ENCODE measurements at places on chromosomes 5 and 9.

- DNase-seq: no peak
Observed at GRCh38 chr5:161535762-161536161, 10.8 kb downstream of the GABRB2 start.

GRCh38 chr5:133400120-133400519 is 212.2 kb downstream of the FSTL4 start:
- no peak for DNase-seq

GRCh38 chr9:113468716-113469448 is 5.4 kb downstream of the RGS3 start:
- DNase-seq: no peak

GRCh38 chr9:40926404-40927259 is 201.8 kb downstream of the FOXD4L6 start:
- DNase-seq: no peak

- no peak for DNase-seq
Observed at GRCh38 chr5:36396640-36397039, 94.9 kb upstream of the RANBP3L start.

DNA sequence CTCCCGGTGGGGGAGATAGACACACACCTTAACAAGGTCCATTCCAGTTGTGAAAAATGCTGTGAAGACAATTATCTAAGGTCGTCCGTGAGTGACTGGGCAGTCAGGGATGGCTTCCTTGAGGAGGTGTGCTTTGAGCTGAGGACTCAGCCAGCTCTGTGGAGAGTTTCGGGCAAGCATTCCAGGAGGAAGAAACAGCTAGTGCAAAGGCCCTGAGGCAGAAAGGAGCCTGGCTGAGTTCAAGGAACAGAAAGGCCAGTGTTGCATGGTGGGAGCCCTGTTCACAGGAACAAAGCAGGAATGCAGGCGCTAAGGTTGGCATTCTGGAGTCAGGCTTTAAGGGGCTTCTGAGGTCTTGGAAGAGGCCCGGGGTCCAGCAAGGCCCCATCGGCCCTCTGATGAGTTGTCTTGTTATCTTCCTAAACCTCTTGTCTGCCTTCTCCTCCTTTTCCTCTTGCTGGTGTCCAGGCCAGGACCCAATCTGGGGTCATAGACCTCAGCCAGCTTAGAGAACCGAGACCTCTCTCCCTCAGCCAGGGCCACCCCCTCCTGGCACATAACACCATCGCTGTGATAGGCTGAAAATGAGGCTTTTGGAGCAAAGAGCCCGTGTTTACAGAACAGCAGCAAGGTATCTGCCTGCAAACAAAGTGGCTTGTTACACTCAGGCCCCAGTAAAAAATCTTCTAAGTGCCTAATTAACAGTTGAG is 270.2 kb upstream of the MVB12B start:
- no peak for DNase-seq

DNA sequence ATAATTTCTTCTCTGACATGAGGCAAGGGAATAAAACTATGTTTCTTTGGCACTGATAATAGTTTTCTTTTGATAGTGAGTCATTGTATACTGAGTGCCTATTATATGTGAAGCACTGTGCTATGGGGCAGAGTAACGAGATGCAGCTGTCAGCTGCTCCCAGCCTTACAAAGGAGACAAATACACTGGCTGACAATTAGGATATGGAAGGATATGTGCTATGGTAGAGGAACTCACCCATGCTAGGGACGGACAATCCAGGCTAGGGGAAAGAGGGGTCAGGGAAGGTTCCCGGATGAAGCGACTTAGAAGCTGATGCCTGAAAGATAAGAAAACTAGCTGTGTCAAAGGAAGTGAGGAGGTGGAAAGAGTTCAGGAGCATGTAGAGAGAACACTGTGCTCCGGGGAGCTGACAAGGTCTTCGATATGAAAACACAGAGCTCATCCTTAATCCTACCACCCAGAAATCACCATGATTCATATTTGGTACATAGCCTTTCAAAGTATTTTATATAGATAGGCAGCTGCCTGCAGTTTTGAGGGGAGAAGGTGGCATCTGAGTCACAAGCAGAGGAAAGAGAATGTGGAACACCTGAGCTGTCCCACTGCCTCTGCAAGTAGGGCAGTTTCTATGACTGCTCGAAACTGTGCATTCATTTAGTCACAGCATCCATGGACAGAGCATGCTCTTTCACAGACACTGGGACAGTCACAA is 12.1 kb downstream of the BSPRY start:
- no peak for DNase-seq

- no peak for DNase-seq
Observed at GRCh38 chr9:87618931-87619330, 107.0 kb upstream of the CTSL start.

DNA sequence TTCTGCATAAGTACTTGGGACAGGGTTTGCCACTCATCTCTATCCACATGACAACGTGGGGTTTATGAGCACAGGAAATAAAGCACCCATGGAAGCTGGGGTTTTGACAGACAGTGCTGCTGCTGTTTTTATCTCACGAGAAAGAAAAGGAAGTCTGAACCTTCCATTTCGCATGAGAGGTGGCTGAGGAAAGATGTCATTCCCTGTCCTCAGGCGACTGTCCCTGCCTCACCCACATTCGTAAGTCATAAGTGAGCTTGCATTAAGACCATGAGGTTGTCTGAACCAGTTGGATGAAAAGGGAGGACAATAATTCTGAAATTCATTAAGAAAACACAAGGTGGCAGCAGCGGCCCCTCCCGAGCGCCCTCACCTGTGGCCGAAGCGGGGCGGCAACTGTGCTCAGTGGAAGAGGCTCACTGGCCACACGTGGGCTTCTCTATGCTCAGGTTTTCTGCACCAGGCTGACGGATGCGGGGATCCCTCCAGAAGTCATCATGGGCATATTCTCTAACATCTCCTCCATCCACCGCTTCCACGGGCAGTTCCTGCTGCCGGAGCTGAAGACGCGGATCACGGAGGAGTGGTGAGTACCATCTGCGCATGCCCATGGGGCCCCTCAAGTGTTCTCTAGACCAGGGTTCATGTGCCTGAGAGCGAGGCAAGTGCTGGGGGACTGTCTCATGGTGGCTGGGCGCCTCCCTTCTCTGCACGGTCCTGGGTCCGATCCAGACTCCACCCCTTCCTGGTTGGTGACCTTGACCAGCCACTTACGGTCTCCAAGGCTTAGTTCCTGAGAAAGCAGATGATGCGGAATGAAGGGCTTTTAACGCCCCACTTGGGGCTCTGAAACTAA is 54.7 kb upstream of the SUSD3 start:
- peak; percentile 55 for DNase-seq

DNA sequence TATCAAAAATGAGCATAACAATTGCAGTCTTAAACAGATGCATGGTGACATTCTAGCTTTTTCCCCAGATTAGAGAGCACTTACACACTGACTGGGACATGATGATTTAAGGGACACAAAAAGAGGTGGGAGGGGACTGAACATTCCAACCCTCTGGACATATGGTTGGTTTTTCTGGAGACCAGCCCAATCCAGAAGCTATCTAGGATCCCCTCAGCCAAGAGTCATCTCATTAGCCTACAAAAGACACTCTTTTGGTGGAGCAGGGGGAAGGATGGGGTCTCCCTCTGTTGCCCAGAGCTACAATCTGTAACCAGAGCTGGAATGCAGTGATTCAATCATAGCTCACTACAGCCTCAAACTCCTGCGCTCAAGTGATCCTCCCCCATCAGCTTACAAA is 97.3 kb upstream of the IQGAP2 start:
- DNase-seq: no peak

GRCh38 chr5:152271420-152271819 is 133.7 kb downstream of the NMUR2 start:
- no peak for DNase-seq

All from central memory CD8-positive, alpha-beta T cell (primary cell).